Activated naive CD8-positive, alpha-beta T cell treated with anti-CD3 and anti-CD28 coated beads for 36 hours (primary cell): ENCODE measurements at places on chromosomes 2 and 18. TPM values are rescaled to one million over a fixed set of nuclear protein-coding genes. Genes with fewer than 3 reads are reported as not detected.
A peak's percentile ranks its signal among the peaks of the same experiment; 100 is the strongest.

Gene COL6A3
- total RNA-seq = 1.3 TPM

Gene CNRIP1
- total RNA-seq = not detected

DNA sequence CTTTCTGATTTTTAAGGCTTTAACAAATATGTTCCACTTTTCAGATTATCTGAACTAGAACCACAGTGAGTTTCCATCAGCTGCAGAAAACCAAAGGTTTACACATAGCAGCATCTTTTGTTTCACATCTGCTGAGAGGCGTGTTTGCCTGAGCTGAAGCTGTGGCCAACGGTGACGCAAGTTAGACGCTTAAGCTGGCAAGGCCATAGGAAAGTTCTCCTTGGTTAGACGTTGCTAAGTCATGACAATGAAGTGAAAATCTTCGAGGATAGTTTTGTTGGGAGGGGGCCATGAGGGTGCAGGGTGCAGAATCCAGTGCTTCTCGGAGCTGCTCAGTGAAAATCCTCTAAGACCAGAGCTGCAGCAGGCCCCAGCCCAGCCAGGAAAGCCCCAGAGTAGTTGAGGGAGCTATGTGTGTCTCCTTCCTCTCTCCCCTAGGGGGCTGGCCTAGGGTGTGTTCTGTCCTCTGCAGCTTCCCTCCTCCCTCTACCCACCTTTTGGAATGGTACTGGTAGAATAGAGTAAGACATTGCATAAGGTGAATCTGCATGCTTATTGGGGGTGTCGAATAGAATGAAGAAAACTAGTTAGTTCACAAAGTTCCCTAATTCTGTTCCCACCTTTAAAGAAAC is 105.4 kb downstream of the FHOD3 start:
- H3K4me1 ChIP-seq = no peaks in the 10 kb centered on the region
- no peak overlapping the region for H3K4me3 ChIP-seq
- H3K36me3 ChIP-seq = no peaks in the 10 kb centered on the region
- no peak for DNase-seq
- peaks cover 14% of the 10 kb centered on the region for H3K27me3 ChIP-seq

- H3K36me3 ChIP-seq = no peaks in the 10 kb centered on the region
- H3K4me3 ChIP-seq = no peak overlapping the region
- H3K27ac ChIP-seq = no peak overlapping the region
- no peaks in the 10 kb centered on the region for H3K4me1 ChIP-seq
- DNase-seq = no peak
These were observed 264.4 kb downstream of the MTX2 start for GRCh38 chr2:176533505-176534193.

GRCh38 chr2:119800376-119800902 is 40.7 kb downstream of the PTPN4 start:
- H3K4me3 ChIP-seq = no peak overlapping the region
- peaks cover 55% of the 10 kb centered on the region for H3K4me1 ChIP-seq
- H3K27me3 ChIP-seq = no peaks in the 10 kb centered on the region
- peak overlapping the region; percentile 11 for H3K27ac ChIP-seq
- peaks cover 17% of the 10 kb centered on the region for H3K36me3 ChIP-seq

Gene IL1F10
- total RNA-seq = not detected

Gene DSG4
- not detected for total RNA-seq

DNA sequence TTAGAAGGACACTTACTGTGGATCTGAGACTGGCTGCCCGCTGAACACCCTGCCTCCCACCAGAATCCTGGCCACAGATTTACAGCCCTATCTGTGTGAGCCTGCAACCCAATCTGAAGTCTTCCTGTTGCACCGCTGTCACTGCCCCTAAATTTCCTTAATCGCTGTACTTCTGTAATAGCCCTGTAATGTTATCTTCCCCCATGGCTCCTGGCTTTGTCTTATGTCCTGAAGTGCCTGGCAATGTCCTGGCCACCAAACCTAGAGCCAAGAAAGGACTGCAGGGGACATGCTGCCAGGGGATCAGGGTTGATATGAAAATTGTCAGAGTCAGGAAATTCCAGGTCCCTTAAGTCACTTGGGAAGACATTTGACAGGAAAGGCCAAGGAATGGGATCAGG is 52.7 kb downstream of the FHOD3 start:
- H3K27ac ChIP-seq = no peak overlapping the region
- H3K4me3 ChIP-seq = no peak overlapping the region
- no peaks in the 10 kb centered on the region for H3K4me1 ChIP-seq

DNA sequence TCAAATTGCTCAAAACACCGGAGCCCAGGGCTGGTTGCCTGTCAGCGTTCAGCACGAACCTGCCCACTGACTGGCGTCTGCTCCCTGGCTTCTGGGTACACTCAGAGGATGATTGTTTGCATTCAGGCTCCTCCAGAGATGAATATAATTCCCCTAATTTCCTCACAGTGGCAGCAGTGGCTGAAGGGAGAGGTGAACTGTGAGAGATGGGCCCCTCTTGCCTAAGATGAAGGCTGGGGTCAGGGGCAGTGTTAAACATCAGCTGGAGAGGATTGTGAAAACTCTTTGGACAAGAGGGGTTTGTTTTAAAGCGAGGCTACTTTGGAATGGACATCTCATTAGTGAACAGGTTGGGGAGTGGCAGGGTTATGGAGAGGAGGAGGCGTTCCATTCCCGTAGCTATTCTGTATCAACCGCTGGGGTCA is 31.0 kb downstream of the TCF7L1 start:
- no peak overlapping the region for H3K4me3 ChIP-seq
- no peaks in the 10 kb centered on the region for H3K27me3 ChIP-seq
- DNase-seq = no peak
- no peaks in the 10 kb centered on the region for H3K4me1 ChIP-seq
- no peak overlapping the region for H3K27ac ChIP-seq

DNA sequence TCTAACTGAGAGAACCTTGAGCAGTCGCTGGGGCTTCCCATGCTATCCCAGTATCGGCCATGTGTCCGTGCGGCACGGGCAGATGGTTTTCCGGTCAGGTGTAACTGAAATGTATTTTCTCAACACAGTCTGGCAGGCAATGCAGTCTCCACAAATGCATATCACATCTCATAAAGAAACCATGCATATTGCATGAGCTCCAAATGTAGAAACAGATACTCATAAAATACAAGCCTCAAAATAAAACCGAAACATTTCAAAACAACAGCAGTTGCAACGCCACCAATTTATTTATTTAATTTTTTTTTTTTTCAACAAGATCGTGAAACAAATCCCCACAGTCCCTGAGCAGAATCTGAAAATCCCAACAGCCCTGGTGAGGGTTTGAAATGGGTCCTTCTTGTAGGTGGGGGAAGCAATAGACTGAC is 299.4 kb downstream of the LPIN1 start:
- H3K4me3 ChIP-seq = no peak overlapping the region
- DNase-seq = no peak
- H3K27me3 ChIP-seq = no peaks in the 10 kb centered on the region
- no peaks in the 10 kb centered on the region for H3K36me3 ChIP-seq
- no peak overlapping the region for H3K27ac ChIP-seq

Gene MROH2A
- not detected for total RNA-seq

Gene GPR75
- total RNA-seq = 1.8 TPM

Gene TMEM237
- total RNA-seq = 18.5 TPM

- peaks cover 6% of the 10 kb centered on the region for H3K36me3 ChIP-seq
- H3K27me3 ChIP-seq = no peaks in the 10 kb centered on the region
- H3K27ac ChIP-seq = no peak overlapping the region
- H3K4me3 ChIP-seq = no peak overlapping the region
- DNase-seq = no peak
These were observed 6.7 kb downstream of the TTN start for GRCh38 chr2:178800510-178800909.

GRCh38 chr2:69387770-69388481 is 899 bp upstream of the GFPT1 start:
- peaks cover 27% of the 10 kb centered on the region for H3K4me1 ChIP-seq
- H3K4me3 ChIP-seq = peak overlapping the region; percentile 91
- H3K36me3 ChIP-seq = peaks cover 2% of the 10 kb centered on the region
- DNase-seq = no peak
- peak overlapping the region; percentile 88 for H3K27ac ChIP-seq

DNA sequence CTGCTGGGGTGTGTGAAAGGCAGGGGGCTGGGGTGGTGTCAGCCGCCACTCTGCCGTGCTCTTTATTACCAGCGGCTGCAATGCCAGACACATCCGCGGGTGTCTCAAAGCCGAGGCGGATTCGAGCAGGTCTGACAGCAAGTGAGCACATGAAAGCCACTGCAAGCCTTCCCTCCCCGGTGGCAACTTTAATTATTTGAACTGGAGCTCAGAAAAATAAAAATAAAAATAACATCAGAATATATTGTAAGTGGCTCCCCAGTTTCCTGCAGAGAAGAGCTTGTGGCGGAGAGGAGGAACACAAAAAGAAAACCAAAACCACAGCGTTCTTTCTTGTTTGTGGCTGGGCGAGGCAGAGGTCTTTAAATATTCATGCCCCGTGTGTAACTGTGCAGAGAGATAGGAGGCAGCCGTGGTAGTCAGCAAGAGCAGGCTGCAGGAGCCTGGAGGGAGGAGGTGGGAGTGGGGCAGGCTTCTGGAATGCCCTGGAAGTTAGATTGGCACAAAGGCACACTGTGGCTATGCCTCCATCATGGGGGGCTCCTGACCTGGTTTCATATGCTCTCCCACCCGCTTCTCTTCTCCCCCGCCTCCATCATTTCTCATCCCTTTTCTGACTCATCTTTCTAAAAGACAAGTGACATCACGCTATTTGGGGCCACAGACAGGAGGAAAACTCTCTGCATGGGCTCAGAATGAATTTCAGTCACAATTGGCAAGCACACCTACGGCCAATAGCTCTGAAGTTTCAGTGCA is 199.8 kb downstream of the CLIP4 start:
- H3K4me1 ChIP-seq = peaks cover 31% of the 10 kb centered on the region
- H3K4me3 ChIP-seq = peak overlapping the region; percentile 66
- peak overlapping the region; percentile 79 for H3K27ac ChIP-seq
- H3K27me3 ChIP-seq = peaks cover 56% of the 10 kb centered on the region
- H3K36me3 ChIP-seq = no peaks in the 10 kb centered on the region
- DNase-seq = peak; percentile 64
